Activated CD4-positive, alpha-beta memory T cell treated with anti-CD3 and anti-CD28 coated beads for 36 hours (primary cell): ENCODE measurements at places on chromosomes 1 and 21. TPM values are rescaled to one million over a fixed set of nuclear protein-coding genes. Genes with fewer than 3 reads are reported as not detected.

TLCD4 gene
- 0.21 TPM for total RNA-seq

FNDC10 gene
- 1.6 TPM for total RNA-seq

PLPPR4 gene
- total RNA-seq = not detected

DNA sequence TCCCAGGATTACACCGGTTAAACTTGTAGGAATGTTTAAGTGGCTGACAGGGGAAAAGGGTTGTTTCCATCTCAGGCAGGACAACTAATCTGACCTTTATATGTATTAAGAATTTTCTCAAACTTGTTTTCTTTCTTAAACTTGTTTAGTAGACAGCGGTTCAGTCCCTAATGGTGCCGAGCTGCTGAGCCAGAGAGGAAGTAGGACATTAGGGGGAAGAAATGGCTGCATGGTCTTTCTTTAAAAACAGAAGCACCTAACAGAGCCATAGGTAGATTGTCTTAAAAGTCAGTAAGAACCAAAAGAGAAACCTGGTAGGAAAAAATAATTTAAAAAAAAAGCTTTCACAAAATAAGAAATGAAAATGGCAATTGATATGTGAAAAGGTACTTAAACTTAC, 3.3 kb downstream of the GBP4 start:
- H3K4me3 ChIP-seq = peak overlapping the region; percentile 50
- peak overlapping the region; percentile 76 for H3K27ac ChIP-seq
- DNase-seq = no peak
- peaks cover 44% of the 10 kb centered on the region for H3K36me3 ChIP-seq
- H3K27me3 ChIP-seq = no peaks in the 10 kb centered on the region
- peaks cover 65% of the 10 kb centered on the region for H3K4me1 ChIP-seq

DNA sequence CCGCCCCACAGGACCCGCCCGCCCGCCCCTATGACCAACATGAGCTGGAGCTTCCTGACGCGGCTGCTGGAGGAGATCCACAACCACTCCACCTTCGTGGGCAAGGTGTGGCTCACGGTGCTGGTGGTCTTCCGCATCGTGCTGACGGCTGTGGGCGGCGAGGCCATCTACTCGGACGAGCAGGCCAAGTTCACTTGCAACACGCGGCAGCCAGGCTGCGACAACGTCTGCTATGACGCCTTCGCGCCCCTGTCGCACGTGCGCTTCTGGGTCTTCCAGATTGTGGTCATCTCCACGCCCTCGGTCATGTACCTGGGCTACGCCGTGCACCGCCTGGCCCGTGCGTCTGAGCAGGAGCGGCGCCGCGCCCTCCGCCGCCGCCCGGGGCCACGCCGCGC, 7.9 kb upstream of the IBA57 start:
- H3K4me3 ChIP-seq = no peak overlapping the region
- H3K27ac ChIP-seq = no peak overlapping the region
- no peak for DNase-seq
- H3K27me3 ChIP-seq = no peaks in the 10 kb centered on the region

DNA sequence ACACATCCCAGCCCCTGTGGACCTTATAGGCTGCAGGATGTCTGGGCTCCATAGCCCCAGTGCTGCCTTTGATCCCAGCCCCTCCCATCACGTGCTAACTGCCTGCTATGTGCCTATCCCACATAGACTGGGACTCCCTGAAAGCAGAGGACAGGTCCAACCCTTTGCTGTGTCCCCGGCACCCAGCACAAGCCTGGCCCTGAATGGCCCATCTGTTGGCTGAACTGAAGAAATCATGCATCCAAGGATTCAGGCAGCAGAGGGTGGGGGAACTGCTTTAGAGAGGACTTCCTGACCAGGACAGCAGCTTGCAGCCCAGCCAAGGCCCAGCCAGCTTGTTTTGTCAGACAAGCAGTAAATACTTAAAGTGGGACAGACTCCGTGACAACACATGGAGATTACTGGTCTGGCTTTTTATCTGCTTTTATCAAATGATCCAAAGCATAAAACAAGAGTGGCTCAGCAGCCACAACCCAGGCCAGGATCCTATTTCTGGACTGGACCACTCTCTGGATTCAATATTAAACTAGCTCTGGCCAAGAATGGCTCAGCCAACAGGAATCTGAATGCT, 69.3 kb downstream of the GLIS1 start:
- H3K36me3 ChIP-seq = no peaks in the 10 kb centered on the region
- no peaks in the 10 kb centered on the region for H3K4me1 ChIP-seq
- H3K27me3 ChIP-seq = no peaks in the 10 kb centered on the region
- no peak overlapping the region for H3K4me3 ChIP-seq

DNA sequence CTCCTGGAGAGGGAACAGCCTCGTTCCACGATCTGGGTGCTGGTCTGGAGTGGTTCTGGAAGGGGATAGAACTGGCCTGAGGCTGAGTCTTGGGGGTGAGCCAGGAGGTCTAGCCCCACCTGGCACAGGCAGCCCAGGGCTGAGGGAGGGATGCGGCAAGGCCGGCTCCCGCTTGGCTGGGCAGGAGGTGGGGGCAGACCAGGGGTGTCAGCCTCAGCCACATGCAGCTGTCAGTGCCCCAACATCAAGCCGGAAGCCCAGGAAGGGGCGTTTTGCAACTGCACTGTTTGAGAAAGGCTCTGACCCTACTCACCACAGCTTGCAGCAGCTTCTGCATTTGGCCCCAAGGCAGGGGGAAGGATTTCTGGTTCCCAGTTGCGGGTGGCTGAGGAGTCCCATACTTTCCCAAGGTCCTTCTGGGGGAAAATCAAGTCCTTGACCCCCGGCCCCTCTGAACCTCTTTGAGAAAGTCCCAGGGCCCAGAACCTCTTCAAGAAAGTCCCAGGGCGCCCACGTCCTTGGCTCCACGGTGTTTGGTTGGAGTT, 2.0 kb downstream of the EFHD2 start:
- peak overlapping the region; percentile 64 for H3K27ac ChIP-seq
- H3K4me3 ChIP-seq = peak overlapping the region; percentile 92
- peaks cover 11% of the 10 kb centered on the region for H3K36me3 ChIP-seq
- H3K27me3 ChIP-seq = no peaks in the 10 kb centered on the region

- H3K36me3 ChIP-seq = no peaks in the 10 kb centered on the region
- H3K27me3 ChIP-seq = no peaks in the 10 kb centered on the region
- peaks cover 34% of the 10 kb centered on the region for H3K4me1 ChIP-seq
- H3K4me3 ChIP-seq = no peak overlapping the region
Measured at GRCh38 chr1:200353232-200353631, 56.6 kb downstream of the ZNF281 start.

- no peak for DNase-seq
- no peaks in the 10 kb centered on the region for H3K27me3 ChIP-seq
- H3K4me1 ChIP-seq = peaks cover 8% of the 10 kb centered on the region
- H3K4me3 ChIP-seq = no peak overlapping the region
- no peak overlapping the region for H3K27ac ChIP-seq
- H3K36me3 ChIP-seq = no peaks in the 10 kb centered on the region
Measured at GRCh38 chr1:44832056-44832705, 10.9 kb downstream of the PTCH2 start.

METTL18 gene
- 10.9 TPM for total RNA-seq

DNA sequence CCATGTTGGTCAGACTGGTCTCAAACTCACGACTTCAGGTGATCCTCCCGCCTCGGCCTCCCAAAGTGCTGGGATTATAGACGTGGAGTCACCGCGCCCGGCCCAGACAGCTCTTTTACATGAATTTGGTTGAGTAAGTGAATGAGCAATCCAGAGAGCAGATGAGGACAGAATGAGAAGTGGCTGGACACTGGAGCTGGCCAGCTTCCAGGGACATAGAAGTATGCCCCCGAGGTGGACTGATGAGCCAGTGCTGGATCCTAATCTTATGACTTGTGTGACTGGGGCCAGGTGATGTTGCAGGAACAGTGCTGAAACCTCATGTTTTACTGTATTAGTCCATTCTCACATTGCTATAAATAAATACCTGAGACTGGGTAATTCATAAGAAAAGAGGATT, 35.9 kb upstream of the KANK4 start:
- H3K4me3 ChIP-seq = no peak overlapping the region
- H3K4me1 ChIP-seq = no peaks in the 10 kb centered on the region
- no peaks in the 10 kb centered on the region for H3K36me3 ChIP-seq
- peaks cover 4% of the 10 kb centered on the region for H3K27me3 ChIP-seq
- H3K27ac ChIP-seq = no peak overlapping the region
- no peak for DNase-seq

- H3K4me1 ChIP-seq = no peaks in the 10 kb centered on the region
- H3K4me3 ChIP-seq = no peak overlapping the region
- no peaks in the 10 kb centered on the region for H3K27me3 ChIP-seq
- H3K27ac ChIP-seq = no peak overlapping the region
- no peak for DNase-seq
- peaks cover 45% of the 10 kb centered on the region for H3K36me3 ChIP-seq
Measured at GRCh38 chr1:43382027-43382779, 7.4 kb downstream of the MED8 start.

DNA sequence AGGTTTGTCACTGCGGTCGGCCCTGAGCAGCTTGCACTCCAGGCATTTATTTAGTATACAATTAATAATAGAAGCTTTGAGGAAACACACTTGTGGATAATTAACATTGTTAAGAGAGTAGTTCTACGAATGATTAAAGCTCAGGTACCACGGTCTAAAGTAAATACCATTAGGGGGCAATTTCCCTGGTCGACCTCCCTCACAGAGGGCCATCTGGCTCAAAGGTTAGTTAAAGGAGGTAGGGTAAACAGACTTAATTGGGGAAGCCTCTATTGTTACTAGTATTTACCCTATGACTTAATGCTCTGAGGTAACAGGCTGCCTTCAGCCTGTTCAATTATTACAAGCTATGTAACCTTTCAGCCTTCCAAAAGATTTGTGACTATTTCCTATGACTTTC, 122.3 kb upstream of the SLC44A3 start:
- H3K36me3 ChIP-seq = no peaks in the 10 kb centered on the region
- H3K27ac ChIP-seq = no peak overlapping the region
- H3K27me3 ChIP-seq = peaks cover 8% of the 10 kb centered on the region
- H3K4me1 ChIP-seq = no peaks in the 10 kb centered on the region
- DNase-seq = no peak

GDAP2 gene
- 19.1 TPM for total RNA-seq

DNA sequence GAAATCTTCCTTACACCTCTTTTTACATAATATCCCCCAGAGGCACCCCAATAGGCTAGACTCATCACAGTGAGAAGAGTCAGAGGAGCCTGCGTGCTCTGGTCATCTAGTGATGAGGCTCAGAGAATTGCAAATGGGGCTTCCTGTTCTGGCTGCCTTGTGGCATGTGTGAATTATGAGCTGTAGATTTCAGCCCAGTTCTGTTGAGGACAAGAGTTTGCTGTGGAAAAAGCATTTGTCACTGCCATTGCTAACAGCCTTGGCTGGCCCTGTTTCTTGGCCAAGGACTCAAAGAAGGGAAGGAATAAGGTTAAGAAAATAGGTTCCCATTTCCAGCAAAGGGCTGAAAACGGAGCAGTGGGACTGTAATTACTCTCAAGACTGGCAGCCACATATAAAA, 30.7 kb downstream of the MRAP start:
- no peaks in the 10 kb centered on the region for H3K27me3 ChIP-seq
- DNase-seq = no peak
- H3K27ac ChIP-seq = no peak overlapping the region
- no peaks in the 10 kb centered on the region for H3K4me1 ChIP-seq
- H3K36me3 ChIP-seq = peaks cover 77% of the 10 kb centered on the region

PTCH2 gene
- 0.62 TPM for total RNA-seq

DNA sequence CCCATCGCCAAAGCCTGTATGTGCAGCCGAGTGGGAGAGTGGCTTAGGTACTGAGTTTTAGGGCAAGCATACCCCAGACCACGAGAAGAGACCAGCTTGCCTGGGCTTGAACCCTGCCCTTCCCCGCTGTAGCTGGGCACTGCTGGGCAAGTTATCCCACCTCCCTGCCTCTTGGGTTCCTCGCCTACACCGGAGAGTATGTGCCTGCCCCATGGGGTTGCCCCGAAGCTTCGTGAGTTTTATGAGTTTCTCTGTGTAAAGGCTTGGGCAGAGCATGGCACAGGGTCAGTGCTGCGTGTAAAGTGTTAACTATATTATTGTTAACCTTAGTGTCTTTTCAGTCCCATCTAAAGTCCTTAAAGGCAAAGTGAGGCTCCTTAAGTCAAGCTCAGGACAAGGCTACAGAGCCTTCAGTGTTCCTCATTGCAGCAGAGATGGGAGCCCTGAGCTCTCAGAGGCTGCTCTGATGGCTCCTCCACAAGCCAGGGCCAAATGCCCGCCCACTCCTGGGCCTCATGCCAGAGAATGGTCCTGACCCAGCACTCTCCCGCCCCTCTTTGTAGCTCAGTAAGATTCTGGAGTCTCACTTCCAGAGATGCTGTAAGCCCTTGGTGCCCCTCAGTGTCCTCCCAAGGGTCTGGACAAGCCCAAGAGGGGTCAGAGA, 37.0 kb upstream of the KCNA10 start:
- no peak overlapping the region for H3K4me3 ChIP-seq
- peaks cover 4% of the 10 kb centered on the region for H3K4me1 ChIP-seq

PRRX1 gene
- not detected for total RNA-seq

CXADR gene
- total RNA-seq = 0.75 TPM

DNA sequence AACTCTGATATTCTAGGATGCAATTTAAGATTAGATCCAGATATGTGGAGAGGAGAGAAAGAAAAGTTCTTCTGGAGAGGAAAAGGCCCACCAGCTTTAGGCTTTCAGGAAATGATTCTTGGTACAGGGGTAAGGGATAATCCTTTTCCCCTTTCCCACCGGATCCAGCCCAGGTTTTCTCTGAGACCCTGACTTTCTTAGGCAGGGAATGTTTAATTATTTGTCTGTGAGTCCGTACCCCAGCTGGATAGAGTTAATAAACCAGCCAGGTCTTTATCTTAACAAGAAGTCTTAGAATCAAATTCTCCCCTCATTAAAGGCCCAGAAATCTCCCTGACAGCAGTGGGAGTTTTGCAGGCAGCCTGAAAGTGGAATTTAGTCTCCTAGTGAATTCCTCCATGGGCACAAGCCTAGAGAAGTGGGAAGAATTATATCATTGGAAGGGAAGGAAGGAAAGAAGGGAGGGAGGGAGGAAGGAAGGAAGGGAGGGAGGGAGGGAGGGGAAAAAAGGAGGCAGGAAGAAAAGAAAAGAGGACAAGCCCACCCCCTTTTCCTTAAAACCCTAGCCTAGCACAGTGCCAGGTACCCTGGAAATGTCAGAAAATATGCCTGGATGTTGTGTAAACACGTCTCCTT, 189.0 kb downstream of the PLPP3 start:
- no peaks in the 10 kb centered on the region for H3K36me3 ChIP-seq
- no peak overlapping the region for H3K4me3 ChIP-seq
- H3K27ac ChIP-seq = no peak overlapping the region
- no peak for DNase-seq
- H3K4me1 ChIP-seq = no peaks in the 10 kb centered on the region

DNA sequence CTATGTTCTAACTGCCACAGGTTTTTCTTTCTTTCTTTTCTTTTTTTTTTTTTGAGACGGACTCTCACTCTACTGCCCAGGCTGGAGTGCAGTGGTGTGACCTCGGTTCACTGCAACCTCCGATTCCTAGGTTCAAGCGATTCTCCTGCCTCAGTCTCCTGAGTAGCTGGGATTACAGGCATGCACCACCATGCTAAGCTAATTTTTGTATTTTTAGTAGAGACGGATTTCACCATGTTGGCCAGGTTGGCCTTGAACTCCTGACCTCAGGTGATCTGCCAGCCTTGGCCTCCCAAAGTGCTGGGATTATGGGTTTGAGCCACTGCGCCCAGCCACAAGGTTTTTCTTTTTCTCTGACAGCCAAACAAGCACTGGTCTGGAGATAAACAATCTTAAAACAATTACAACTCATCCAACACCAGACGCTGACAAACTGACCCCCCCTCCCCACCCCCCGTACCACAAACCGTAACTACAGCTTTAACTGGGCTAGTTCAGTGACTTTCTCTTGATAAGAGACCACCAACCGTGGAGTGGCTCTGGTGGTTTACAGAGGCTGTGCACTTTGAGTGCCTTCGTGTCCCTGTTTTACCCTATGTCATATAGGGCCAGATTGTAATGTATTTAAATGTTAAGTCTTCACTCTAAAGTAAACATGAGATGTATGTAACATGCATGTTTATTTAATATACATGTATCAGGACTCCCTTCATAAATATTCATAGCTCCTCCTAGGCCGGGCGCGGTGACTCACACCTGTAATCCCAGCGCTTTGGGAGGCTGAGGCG, 19.5 kb upstream of the PUM1 start:
- no peaks in the 10 kb centered on the region for H3K36me3 ChIP-seq
- DNase-seq = no peak
- H3K4me1 ChIP-seq = no peaks in the 10 kb centered on the region

SMIM1 gene
- total RNA-seq = 2.9 TPM
